ENCODE measurements at places on chromosomes 6 and 20.

GRCh38 chr6:112839525-112839961, 492.4 kb downstream of the RFPL4B start:
- DNase-seq = no peak

DNA sequence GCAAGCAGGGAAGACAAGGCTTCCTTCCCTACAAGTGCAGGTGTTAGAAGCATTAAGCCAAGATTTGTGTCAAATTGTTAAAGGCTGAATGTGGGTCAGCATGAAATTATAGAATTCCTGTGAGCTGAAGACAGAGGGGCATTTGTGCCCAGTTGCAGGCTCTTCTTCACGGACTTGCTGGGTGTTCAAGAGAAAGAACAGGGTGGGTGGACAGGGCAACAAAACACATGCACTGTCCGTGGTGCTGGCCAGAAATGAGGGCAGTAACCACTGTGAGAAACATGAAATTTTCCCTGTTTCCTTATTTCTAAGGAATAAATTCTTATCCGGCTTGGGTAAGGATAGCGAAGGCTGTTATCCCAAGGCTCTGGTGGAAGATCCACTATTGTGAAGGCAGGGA, 579.5 kb upstream of the HTR1E start:
- DNase-seq = no peak

- no peak for DNase-seq
Observed at GRCh38 chr6:112743323-112743722, 396.2 kb downstream of the RFPL4B start.

DNA sequence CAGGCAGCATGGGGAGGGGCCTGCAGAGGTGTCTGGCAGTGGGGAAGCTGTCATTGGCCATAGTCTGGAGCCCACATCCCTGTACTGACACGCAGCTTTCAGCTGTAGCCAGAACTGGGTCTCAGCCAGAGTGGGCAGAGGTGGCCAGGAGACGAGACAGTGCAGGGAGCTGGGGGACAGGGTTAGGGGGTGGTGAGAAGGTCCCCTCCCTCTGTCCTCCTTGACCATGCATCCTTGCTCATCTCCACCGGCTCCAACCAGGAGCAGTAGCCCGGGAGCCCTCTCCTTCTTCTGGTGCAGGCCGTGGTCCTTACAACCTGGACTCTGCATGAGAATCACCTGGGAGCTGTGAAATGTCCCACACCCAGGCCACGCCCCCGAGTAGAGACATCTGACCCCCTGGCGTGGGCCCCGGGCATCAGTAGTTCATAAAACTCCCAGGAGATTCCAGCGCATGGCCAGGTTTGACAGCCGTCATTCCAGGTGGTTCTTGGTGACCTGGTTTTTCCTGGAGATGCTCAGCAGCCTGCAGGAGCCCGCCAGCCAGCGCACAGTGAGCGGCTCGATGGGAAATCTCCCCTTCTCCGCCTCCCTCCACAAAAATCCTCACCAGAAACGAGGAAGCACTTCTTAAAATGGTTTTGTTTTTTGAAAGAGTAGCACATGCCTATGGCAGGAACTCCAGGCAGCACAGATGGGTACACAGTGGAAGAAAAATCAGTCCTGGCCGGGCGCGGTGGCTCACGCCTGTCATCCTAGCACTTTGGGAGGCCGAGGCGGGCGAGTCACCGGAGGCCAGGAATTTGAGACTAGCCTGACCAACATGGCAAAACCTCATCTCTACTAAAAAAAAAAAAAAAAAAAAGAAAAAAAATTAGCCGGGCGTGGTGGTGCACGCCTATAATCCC, 56.2 kb downstream of the ADNP start:
- no peak for DNase-seq

- no peak for DNase-seq
Observed at GRCh38 chr6:40923326-40923725, 115.7 kb downstream of the UNC5CL start.

DNA sequence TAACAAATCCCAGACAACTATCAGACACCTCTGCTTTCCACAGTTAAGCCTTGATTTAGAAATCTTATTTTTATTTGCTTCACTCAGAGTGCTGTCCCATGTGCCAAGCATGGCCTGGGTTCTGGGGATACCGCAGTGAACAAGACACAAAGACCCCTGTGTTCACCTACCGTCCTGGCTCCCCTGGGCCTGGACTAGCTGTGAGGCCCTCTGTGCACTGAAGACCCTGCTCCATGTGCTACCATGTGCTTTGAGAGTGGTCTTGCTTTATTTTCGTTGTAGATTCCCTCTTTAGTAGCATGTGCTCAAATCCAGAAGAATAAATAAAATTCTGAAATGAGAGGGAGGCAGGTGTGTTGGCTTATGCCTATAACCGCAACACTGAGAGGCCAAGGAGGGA, 22.5 kb downstream of the SUMO4 start:
- no peak for DNase-seq

- no peak for DNase-seq
Observed at GRCh38 chr20:53149890-53150205, 177.7 kb downstream of the TSHZ2 start.

GRCh38 chr6:20483887-20484497, 50.3 kb upstream of the CDKAL1 start:
- DNase-seq = no peak

DNA sequence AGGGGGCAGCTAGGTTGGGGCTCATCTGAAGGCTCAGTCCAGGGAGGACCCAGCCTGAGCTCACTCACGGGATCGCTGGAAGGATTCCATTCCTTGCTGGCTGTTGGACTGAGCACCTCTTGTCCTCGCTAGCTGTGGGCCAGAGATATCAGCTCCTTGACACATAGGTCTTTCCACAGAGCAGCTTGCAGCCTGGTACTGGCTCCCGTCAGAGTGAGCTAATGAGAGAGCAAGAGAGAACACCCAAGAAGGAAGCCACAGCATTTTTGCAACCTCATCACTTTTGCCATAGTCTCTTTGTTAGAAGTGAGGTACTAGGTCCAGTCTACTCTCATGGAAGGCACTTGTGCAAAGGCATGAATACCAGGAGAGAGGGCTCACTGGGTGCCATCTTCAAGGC, 179.9 kb downstream of the CDC5L start:
- no peak for DNase-seq

DNA sequence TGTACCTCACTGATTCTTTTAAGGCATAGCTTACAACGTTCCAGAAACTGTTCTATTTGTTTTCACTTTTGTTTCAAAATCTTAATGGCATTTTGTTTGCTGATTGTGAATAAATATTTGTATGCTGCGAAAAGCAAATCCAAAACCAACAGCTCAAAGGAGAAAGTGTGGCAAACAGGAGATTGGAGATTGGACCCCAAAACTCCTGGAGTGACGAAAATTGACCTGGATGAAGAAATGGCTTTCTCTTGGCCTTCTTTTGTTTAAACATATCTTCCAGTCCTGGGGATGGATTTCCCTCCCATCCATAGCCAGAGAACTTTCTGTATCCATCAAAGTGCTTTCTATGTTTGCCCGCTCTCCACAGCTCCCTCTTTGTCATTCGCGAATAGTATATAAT, 2.8 kb upstream of the CTCFL start:
- no peak for DNase-seq

GRCh38 chr6:119333707-119334295, 15.8 kb downstream of the MAN1A1 start:
- no peak for DNase-seq

- no peak for DNase-seq
Observed at GRCh38 chr6:154994836-154995253, 270 bp upstream of the TIAM2 start.

- DNase-seq = no peak
Observed at GRCh38 chr20:33474097-33474873, 15.6 kb upstream of the CBFA2T2 start.

- DNase-seq = no peak
Observed at GRCh38 chr6:169268276-169268675, 14.6 kb upstream of the THBS2 start.

- DNase-seq = no peak
Observed at GRCh38 chr6:7821426-7821825, 89.2 kb downstream of the TXNDC5 start.

- DNase-seq = no peak
Observed at GRCh38 chr6:12049165-12049564, 37.1 kb downstream of the HIVEP1 start.

GRCh38 chr6:44247338-44248302, 719 bp downstream of the HSP90AB1 start:
- peak; percentile 71 for DNase-seq

GRCh38 chr20:6632187-6632586, 135.3 kb upstream of the BMP2 start:
- DNase-seq = no peak

DNA sequence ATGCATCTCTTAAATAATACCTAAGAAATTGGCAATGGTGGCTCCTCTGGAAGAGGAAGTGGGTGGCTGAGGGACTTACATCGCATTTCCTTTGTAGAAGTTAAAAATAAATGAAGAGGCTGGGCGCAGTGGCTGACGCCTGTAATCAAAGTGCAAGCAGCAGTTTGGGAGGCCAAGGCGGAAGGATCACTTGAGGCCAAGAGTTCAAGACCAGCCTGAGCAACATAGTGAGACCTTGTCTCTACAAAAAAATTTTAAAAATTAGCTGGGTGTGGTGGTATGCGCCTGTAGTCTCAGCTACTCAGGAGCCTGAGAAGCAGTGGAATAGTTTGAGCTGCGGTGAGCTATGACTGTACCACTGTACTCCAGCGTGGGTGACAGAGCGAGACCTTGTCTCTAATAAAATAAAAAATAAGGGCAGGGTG, 12.2 kb upstream of the NCOA3 start:
- DNase-seq = no peak

DNA sequence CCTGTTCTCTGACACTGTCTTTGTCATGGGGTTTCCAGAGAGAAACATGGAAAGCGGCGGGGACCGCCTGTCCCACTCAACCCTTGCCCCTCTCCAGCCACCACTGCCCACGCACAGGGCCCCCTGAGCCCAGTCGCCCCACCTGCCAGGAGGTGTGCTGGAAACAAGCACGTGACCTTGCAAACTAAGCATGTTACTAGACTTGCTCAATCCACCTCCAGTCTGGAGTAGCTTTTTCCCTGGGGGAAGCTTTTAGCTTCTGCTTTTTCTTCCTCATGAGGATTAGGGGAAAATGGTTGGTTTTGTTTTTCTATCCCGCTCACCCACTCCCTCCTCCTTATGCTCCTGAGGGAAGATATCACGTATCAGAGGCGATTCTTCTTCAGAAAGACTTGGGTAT, 105.7 kb downstream of the PLEKHG1 start:
- DNase-seq = no peak

All from head of caudate nucleus (tissue), 42 donors.